ENCODE measurements at places on chromosomes 12 and 14.

GRCh38 chr12:93363841-93364297 is 13.9 kb upstream of the NUDT4 start:
- no peak for DNase-seq

DNA sequence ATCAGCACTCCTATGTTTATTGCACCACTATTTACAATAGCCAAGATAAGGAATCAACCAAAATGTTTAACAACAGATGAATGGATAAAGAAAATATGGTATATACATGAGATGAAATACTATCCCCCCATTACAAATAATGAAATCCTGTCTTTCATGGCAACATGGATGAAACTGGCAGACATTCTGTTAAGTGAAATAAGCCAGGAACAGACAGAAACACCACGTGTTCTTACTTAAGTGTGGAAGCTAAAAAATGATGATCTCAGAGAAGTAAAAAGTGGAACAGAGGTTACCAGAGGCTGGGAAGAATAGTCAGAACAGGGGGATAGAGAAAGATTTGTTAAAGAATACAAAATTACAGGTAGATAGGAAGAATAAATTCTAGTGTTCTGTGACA is 113.7 kb upstream of the MDM1 start:
- DNase-seq: no peak

GRCh38 chr12:20320552-20320951 is 47.8 kb upstream of the PDE3A start:
- DNase-seq: no peak

DNA sequence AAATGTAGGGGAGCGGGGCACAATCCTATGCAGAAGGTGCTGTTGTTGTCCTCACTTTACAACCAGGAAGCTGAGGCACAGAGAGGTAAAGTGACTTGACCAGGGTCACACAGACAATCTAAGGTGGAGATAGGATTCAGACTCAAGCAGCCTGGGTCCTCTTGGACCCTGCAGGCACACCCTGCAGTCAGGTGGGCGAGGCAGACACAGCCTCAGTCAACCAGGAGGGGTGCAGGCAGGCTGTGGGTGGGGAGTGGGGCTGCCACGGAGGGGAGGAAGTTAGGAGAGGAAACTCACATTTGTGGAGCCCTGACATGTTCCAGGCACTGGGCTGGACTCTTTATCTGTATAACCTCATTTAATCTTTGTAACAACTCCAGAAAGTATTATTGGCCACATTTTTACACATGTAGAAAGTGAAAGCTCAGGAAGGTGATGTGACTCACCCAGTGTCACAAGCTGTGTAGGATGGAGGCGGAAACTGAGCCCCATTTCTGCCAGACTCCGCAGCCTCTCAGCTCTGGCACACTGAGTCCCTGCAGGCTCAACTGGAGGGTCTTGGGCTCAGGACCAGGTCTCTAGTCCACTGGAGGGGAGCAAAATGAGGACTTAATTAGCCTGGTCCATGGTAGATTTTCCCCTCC is 24.9 kb upstream of the CHGA start:
- peak; percentile 41 for DNase-seq

DNA sequence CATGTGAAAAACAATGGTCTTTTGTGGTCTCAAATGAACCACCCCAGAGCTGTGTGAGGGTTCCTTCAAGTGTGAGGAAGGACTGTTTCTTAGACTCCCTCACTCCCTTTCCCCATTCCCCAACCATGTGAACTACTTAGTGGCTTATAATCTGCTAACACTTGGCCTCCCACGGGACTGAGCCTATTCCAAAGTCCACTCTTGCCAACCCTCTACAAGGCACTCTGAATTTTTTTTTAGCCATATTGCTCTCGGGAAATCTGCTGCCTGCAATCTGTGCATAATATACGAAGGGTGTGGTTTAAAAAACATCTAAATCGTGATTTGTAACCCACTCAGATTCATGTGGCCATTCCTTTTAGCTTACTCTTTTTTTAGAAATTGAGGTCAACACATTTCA is 2.6 kb downstream of the SVOP start:
- no peak for DNase-seq

GRCh38 chr12:96015672-96016071 is 19.5 kb upstream of the HAL start:
- DNase-seq: no peak

GRCh38 chr12:109393437-109394345 is 46.0 kb downstream of the MYO1H start:
- DNase-seq: no peak
